ENCODE measurements at places on chromosomes 2 and 18.

DNA sequence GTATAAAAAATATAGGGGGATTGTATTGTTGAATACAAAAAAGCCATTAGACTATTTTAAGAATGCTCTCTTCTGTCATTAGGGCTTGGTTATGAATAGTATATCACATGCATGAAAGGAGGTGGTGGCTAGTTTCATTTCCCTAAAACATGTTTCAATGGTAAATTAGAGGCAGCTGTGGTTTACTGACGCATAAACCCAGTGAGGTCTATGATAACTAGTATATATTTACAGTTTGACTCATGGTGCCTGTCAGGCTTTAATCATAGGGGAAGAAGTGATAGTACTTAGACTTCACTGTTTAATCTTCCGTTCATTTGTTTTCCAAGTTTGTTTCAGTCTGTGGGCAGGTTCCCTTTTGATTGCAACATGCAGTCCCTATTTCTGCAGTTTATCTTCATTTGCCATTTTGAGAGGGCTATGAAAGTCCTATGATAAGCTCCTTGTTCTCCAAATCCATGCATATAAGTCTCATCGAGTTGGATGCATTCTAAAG lies 55.1 kb upstream of the MAP4K3 start:
- DNase-seq: peak; percentile 87

GRCh38 chr2:101168706-101169105 lies 17.5 kb upstream of the TBC1D8 start:
- DNase-seq: no peak

- peak; percentile 85 for DNase-seq
Measured at GRCh38 chr2:106269591-106270291, 75.6 kb upstream of the UXS1 start.

GRCh38 chr18:67783196-67783946 lies 266.9 kb upstream of the DSEL start:
- DNase-seq: peak; percentile 63

DNA sequence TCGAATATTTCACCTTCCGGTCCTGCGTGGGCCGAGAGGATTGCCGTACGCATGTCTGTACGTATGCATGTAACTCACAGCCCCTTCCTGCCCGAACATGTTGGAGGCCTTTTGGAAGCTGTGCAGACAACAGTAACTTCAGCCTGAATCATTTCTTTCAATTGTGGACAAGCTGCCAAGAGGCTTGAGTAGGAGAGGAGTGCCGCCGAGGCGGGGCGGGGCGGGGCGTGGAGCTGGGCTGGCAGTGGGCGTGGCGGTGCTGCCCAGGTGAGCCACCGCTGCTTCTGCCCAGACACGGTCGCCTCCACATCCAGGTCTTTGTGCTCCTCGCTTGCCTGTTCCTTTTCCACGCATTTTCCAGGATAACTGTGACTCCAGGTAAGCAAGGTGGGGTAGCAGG lies at the start of gene SERPINB5:
SERPINB5 (plus strand) TSS at position 291 of the 400 bp plus-strand sequence. CDS start 7,471 bp downstream, outside the sequence.
- peak; percentile 77 for DNase-seq

- peak; percentile 60 for DNase-seq
Measured at GRCh38 chr2:234258562-234259141, 208.2 kb downstream of the SPP2 start.

GRCh38 chr2:241865957-241866789 lies 3.4 kb upstream of the RTP5 start:
- DNase-seq: no peak

DNA sequence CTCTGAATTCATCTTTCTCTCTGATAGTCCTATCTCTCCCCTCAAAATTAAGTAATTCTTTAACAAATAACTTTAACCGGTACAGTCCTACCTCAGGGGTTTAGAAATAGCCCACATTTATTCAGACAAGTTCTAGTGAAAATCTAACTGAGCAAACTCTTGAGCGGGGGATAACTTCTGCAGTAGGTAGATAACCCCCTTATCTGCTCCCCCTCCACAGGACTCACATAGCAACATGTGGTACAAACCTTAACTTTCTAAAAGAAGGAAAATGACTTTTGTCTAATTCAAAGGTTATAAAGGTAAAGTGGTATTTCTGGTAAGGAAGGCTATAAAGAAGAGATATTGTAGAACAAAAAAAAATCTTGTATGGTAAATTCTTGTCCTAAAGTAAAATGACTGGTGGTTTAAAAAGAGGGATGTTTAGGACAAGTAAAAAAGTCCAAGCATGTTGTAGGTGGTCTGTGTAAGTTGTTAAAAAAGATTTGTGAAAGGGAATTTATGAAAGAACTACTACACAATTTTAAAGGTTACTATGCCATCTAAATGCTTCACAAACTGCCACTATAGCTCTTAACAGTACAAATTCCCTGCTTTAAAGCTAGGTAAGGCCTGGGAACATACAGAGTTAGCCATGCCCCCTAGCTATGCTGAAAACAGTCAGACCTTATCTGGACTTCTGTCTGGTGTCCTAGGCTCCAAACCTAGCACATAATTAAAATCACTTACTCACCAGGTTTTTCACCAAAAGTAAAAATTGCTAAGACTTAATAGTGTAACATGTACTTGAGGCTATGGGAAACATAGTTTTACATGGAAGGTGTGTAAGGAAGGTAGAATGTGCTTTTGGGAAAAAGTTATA lies 8.1 kb upstream of the RPIA start:
- no peak for DNase-seq

- no peak for DNase-seq
Measured at GRCh38 chr2:172207911-172208310, 105.2 kb upstream of the DLX2 start.

DNA sequence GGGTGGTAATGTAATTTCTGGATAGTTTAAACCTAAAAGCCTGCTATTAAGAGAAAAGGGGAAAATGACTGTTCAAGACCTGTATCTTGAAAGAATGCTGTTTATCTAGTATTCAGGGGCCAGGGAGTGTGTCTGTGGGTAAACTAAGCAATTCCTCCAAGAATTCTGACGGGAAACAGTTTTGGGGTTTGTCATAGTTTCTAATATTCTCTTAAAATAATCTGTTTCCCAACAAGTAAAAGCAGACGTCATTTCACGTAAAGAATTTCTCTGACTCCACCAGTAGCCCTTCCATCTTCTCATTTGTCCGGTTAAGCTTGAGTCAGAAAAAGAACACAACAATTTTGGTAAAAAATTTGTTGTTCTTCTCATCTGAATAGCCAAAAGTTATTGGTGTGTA lies 232.1 kb upstream of the EPAS1 start:
- no peak for DNase-seq

DNA sequence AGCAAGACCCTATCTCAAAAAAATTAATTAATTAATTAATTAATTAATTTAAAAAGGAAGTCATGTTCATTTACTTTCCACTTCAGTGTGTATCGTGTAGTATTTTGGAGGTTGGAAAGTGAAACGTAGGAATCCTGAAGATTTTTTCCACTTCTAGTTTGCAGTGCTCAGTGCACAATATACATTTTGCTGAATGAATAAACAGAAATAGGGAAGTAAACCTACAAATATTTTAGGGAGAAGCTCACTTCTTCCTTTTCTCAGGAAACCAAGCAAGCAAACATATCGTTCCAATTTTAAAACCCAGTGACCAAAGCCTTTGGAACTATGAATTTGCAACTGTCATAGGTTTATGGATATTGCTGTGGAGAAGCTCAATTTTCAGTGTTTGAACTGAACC lies 27.8 kb downstream of the SLC14A1 start:
- DNase-seq: no peak

DNA sequence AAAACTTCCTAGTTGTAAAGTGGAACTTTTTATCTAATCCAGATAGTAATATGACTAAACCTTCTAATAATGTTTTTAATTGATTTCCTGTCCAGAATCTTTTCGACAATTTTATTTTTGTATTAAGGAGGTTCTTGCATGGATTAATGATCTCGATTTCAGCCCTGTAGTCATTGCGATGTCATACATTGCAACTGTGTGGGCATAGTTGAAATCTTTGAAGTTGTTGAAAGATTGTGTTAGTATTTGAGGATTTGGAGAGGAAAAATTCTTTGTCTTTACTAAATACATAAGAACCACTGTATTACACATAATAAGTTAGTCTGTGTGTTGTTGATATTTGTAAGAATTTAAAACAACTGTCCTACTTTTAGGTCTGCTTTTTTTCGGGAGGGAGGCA lies 31.1 kb downstream of the ACSL3 start:
- no peak for DNase-seq

GRCh38 chr2:106851087-106851874 lies 34.7 kb downstream of the ST6GAL2 start:
- no peak for DNase-seq

DNA sequence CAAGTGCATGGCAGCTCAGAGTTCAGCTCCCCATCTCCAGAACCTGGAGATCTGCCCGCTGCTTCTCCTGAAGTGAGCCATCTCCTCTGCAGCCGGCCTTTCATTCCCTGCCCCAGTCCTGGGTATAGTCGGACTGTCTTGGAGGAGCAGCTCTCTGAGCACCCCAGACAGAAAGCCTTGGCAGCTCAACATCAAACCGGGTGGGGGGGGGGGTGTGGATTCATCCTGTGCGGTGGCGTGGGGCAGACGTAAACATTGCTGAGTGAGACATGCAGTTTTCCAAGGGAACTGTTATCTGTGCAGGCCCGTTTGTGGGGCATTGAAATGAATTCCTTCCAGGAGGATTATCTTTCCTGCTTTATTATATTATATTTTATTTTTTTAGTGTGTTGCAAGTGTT lies 125.9 kb upstream of the MYCN start:
- no peak for DNase-seq

- no peak for DNase-seq
Measured at GRCh38 chr18:76546436-76546835, 51.4 kb upstream of the ZNF516 start.

DNA sequence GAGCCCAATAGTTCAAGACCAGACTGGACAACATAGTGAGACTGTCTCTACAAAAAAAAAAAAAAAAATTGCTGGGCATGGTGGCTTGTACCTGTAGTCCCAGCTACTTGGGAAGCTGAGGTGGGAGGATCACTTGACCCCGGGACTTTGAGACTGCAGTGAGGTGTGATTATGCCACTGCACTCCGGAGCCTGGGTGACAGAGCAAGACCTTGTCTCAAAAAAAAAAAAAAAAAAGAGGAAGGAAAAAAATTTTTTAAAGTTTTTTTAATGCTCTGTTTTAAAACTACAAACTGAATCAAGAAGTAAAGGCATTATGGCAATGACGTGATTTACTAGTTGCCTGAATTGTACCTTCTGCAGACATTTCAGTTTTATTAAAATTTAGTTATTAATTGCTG lies 54.5 kb upstream of the ZDBF2 start:
- no peak for DNase-seq

DNA sequence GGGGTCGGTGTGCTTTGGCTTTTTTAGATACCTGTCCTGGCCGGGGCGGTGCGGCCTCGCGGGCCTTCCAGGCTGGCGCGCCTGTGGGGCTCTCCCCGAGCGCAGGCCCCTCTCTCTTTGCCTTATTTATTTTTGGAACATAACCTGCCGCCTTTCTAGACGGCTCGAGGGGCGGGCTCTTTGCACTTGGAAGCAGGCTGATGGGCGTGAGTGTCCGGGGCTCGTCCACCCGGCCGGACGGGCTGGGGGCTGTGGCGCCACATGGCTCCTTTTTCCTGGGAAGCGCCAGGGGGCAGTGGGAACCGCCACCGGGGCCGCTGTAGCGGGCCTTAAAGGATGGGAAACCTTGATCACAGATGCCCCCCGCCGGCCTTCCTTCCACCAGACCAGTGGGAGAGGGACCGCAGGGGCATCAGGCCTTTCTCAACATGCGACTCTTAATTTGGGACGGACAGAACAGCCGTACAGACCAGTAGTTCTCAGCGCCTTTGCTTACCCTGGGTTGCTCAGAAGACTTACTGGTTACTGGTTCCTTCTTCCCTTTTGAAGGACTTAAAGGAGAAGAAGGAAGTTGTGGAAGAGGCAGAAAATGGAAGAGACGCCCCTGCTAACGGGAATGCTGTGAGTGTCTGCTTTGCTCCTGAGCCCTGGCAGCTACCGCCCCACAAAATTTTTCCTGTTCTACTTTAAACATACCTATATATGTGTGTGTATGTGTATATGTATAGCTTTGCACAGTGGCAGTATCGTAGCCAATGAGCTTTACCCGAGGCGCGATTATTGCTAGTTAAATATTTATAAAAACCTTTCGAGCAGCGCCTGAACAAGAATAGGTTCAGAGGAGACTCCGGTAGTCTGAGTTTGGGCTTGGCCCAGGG lies 2.7 kb downstream of the PTMA start:
- no peak for DNase-seq

DNA sequence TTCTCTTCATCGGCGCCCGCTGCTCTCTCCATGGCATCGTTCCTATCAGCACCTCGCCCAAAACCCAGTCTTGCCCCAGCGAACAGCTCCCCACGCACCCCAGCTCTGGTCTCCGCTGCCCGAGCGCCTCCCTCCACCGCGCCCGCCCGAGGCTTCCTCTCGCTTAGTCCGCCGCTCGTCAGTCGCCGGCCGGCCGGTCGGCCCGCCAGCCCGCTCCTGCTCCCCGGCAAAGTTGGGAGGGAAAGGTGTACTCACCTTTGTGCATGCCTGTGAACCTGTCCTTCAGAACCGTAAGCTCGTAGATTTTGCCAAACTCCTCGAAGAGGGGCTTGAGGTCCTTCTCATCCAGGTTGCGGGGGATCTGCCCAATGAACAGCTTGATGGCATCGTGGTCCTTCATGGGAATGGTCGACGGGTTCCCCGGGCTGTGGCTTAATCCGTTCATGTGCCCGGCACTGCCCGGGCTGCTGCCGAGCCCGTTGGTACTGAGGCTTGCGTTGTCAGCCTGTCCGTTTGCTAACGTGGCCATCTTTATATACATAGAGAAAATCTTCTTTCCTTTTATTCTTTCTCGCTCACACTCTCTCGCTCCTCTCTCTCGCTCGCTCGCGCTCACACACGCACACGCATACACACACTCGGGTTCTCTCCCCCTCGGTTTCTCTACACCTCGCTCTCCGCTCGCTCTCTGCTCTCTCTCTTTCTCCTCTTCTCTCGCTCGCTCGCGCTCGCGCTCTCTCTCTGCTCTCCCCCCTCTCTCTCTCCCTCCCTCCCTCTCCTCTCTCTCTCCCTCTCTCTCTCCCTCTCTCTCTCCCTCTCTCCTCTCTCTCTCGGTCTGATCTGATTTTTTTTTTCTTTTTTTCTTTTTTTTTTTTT lies at the start of gene CELF4:
CELF4 (minus strand) TSS at position 698 of the 876 bp plus-strand sequence.
- DNase-seq: peak; percentile 26

GRCh38 chr18:78305789-78306188 lies 673.8 kb upstream of the SALL3 start:
- no peak for DNase-seq

GRCh38 chr2:124025171-124025580 lies at the start of gene CNTNAP5:
Gene CNTNAP5, plus strand, starts transcription at chr2:124025287. Its CDS starts 364 bp downstream, at chr2:124025651.
- DNase-seq: no peak

- no peak for DNase-seq
Measured at GRCh38 chr2:33873076-33873605, 274.0 kb upstream of the FAM98A start.

Data from SW480 (cell line).